Activated T-cell treated with anti-CD3 and anti-CD28 coated beads, Interleukin-2, amount 50 U/mL, for 72 hours (primary cell): ENCODE measurements at places on chromosomes 7 and 10.

DNA sequence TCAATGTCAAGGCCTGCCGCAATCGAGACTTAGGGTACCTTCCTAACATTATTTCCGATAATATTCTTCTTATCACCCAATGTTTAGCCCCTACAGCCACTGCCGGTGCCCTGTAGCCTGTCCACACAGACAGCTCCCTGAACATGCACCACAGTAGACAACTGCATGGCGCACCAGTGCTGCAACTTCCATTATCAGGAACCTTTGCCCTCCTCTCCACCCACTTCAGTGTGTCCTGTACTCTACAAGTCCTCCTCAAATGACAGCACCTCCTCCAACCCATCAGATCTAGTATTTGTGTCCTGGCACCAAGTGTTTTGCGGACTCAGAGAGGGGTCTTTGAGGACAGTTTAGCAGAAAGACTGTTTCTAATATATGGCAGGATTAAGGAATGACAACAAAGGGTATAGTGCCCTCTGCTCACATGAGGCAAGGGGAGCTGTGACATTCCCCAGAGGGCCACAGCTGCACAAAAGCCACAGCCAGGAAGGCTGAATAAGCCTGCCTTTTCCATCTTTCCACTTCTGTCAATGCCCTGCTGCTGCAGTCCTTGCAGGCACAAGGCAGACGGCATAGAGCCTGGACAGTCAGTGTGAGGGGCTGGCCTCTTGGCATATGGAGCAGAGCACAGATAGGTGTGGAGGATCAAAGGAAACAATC, 335.4 kb downstream of the PARD3 start:
- no peak for DNase-seq

- DNase-seq, result no peak
These were observed 265.2 kb downstream of the PHTF2 start for GRCh38 chr7:78063758-78064157.

- peak; percentile 3 for DNase-seq
These were observed 34.5 kb upstream of the MEOX2 start for GRCh38 chr7:15720849-15721471.

DNA sequence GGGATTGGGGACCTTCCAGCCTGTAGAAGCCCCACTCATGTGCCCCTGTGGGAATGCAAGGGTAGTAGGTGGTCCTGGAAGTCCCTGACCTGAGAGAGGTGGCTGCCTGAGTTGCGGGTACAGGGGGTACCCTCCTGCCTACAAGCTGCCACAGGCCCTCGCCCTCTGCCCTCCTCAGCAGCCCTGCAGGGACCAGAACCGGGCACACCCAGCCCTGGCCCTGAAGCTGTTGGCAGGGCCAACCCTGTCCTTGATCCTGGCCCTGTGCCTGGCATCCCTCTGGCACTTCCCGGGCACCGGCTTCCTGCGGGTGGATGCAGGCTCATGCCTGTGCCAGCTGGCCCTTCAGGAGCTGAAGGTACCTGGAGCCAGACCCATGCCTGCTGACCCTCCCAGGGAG, 54.9 kb upstream of the ELN start:
- no peak for DNase-seq

DNA sequence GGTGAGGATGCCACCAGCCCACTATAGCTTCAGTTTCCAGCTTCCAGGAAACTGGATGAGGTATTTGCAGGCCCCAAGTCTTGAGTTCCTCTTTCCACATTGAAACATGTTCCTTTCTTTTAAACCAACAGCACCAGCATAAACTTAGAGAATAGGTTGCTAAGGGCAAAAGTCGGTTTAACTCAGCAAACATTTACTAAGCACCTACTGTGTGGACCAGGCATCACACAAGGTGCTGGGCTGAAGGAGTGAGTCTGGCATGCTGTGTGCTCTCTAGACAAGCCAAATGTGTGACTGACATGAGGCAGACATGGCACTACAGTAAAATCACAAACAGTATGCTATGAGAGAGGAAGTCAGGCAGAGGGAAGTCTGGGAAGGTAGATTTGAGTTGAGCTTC, 11.0 kb upstream of the RASSF4 start:
- no peak for DNase-seq

GRCh38 chr10:92914478-92915325, 66.4 kb downstream of the EXOC6 start:
- DNase-seq, result peak; percentile 52

GRCh38 chr10:69742928-69743602, 58.6 kb upstream of the COL13A1 start:
- DNase-seq, result peak; percentile 26

DNA sequence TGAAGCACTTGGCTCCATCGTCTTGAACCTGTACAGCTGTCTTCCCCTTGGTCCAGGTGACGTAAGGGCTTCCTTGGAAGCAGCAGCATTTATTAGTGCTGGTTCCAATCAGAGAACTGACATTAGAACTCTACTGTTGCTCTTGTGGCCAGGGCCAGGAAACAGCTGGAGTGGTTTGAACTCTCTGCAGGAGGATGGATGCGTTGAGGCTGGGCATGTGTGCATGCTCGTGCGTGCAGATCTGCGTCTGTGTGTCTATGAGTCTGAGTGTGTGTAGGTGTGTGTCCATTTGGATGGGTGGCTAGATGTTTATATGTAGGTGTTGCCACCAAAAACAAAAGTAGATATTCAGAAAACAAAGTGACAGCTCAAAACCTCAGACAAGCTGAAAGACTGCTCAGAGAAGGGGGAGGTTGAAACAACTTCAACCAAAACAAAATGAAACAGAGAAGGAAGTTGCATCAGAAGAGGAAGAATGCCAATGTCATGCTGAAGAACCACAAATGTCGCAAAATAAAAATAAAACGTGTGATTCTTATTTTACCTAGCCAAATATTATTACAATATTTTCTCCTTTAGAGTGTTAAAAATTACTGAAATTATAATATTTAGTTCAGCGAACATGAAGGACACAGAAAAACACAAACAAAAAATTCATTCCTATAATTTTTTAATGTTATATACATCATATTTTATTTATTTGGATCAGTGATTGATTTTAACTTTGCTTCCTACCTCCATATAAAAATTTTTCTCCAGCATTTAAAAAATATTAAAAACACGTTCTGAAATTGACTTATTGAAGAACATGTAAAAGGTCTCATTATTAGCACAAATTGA, 96.1 kb upstream of the MKLN1 start:
- DNase-seq, result peak; percentile 70
